ENCODE measurements at places on chromosomes 1 and 21.

- no peak for DNase-seq
These were observed 58.5 kb downstream of the SLC25A24 start for GRCh38 chr1:108141621-108142020.

DNA sequence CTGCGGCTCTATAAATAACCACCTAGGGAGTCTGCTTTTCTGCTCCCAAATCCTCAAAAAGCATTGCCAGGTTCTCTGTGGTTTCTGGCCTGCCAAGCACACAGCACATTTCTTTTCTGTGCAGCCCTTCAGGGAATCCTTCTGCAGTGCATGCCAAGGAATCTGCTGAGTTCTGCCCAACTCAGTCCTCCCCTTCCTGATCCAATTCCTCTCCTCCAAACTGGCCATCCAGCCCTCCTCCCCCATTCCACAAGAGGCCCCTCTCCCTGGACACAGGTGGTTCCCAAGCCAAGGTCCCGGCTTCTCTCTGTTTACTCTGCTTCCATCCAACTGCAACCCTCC lies 61.8 kb downstream of the HIVEP3 start:
- no peak for DNase-seq

- no peak for DNase-seq
These were observed 11.8 kb downstream of the IER5 start for GRCh38 chr1:181100015-181100905.

DNA sequence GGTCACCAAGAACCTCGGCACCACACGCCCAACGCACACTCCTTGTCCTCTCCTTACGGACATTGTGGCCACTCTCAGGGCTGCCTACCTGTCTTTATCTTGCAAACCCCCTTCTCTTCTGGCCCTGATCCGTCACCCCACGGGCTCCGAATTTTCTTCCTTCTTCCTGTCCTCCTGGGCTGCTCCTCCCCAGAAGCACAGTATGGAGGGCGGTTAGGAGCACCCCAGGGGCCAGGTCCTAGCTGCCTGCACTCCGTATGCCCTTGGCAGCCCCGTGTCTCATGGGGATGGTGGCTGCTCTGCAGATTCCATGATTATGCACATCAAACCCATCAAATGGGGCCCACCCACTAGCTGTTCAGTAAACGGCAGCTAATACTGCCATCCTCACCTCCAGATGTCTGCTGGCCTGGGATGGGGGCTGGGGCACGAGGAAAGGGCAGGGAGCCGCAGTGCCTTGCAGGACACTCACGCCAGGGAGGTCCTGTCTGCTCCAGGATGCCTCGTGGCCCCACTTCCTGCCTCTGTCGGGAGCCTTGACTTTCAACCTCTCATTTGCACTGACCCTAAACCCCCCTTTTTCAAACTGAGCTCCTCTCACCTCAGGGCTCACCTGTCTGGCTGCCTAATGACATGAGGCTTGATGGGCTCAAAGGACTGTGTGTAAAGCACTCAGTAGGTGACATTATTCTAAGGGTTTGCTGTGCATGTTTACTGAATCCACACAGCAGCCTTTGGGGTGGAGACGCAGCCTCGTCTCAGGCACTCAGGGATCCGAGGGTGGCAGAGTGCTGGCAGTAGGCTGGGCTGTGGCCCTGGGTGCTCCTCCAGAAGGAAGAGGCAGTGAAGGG lies 4.4 kb downstream of the TTC34 start:
- DNase-seq, result no peak

DNA sequence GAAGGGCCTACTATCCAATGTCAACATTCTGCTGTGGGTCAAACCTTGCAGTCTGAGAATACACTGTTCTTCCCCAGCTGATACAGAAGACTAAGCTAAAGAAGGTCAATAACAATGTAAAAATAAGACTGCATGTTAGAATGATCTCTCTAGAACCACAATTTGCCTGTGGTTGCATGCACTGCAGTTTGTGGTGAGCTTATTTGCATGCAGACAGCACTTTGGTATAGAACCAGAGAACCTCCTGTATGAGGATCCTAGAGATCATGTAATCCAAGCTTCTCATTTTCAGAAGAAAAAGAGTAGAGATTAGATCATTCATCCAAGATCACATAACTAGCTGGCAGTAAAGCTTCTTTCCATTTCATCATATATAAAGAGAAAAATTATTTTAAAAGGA lies 15.8 kb downstream of the SYNJ1 start:
- peak; percentile 20 for DNase-seq

DNA sequence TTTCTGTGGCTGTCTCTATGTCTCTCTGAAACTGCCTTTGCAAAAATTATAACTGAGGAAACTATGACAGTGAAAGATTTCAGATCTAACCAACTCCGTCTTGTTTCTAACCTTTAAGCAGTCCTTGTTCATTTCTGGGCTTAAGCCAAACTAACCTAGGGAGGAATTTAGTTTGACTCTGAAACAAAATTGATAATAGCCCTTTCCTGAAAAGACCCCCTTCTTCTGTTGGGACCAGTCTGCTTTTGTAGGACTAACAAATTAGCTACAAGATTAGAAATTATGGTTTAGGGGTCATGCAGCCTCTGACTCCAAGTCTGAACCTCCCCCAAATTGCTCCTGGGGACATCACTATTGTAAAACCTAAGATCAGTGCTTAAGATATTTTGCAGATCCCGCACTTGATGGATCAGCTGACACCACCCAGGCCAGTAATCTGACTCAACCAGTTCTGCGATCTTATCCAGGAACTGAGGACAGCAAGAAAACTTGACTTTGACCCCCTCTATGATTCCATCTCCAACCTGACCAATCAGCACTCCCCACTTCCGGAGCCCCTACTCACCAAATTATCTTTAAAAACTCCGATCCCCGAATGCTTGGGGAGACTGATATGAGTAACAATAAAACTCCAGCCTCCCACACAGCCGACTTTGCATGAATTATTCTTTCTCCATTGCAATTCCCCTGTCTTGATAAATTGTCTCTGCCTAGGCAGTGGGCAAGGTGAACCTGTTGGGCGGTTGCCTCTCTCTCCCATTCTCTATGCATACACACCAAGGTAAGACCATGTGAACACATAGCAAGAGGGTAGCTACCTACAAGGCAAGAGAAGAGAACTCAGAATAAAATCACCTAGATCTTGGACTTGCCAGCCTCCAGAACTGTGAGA lies 11.1 kb upstream of the TRIM63 start:
- no peak for DNase-seq

DNA sequence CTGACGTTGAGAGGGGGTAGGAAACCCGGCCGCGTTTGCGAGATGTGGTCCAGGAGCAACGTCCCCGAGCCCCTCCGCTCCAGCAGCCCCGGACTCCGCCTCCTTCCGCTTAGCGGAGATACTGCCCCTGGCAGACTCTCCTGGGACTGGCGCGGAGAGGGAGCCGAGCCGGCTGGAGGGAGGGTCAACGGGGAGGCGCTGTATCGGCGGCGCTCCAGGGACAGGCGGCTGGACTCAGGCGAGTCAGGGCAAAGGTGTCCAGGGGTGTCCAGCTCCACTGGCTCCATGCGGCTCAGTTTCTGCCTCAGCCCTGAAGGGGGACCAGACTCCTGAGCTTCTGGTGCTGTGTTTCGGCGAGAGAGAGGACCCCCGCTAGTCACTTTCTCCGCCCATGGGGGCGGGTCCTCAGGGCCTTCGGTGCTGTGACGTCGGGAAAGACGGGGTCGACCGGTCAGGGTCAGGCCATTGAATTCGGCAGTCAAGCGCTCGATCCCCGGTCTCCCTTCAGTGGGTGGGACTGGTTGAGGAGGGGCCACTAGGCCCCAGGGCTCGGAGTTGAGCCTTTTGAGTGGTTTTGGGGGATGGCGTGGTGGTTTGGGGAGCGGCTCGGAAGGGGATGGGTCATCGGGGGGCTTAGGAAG lies 2.8 kb upstream of the LIX1L start:
- DNase-seq, result peak; percentile 43

GRCh38 chr1:111605576-111605975 lies 14.0 kb upstream of the RAP1A start:
- no peak for DNase-seq

GRCh38 chr1:81921851-81922462 lies 121.2 kb downstream of the ADGRL2 start:
- no peak for DNase-seq

- DNase-seq, result no peak
These were observed 137.6 kb downstream of the RGS7 start for GRCh38 chr1:241219449-241219848.

DNA sequence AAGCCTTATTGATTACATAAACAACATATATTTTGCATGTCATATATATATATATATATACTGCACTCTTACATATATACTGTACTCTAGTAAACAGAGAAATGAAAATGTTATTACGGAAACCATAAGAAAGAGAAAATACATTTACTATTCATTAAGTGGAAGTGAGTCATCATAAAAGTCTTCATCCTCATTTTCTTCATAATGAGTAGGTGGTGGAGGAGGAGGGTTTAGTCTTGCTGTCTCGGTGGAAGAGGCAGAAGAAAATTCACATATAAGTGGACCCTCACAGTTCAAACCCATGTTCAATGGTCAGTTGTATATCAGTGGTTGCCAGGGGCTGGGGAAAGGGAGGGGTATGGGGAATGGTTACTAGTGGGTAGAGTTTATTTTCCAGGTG lies 8.0 kb upstream of the IFNLR1 start:
- DNase-seq, result no peak

DNA sequence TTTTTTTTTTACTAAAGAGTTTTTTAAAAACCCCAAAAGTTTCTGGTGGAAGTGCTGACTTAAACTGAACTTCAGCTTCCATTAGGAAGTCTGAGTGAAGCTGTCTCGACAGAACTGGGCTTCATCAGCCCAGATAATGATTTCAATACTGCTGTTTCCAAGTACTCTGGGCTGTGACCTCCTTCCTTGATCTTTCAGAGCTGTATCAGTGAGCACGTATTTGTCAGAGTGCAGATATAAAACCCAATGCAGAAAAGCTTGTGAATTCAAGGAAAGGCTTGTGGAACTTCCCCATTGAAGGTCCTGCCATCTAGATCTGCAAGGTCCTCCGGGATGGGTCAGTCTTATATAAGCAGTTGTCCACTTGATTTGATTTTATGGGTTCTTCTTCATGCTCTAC lies 50.1 kb upstream of the RGS21 start:
- no peak for DNase-seq

DNA sequence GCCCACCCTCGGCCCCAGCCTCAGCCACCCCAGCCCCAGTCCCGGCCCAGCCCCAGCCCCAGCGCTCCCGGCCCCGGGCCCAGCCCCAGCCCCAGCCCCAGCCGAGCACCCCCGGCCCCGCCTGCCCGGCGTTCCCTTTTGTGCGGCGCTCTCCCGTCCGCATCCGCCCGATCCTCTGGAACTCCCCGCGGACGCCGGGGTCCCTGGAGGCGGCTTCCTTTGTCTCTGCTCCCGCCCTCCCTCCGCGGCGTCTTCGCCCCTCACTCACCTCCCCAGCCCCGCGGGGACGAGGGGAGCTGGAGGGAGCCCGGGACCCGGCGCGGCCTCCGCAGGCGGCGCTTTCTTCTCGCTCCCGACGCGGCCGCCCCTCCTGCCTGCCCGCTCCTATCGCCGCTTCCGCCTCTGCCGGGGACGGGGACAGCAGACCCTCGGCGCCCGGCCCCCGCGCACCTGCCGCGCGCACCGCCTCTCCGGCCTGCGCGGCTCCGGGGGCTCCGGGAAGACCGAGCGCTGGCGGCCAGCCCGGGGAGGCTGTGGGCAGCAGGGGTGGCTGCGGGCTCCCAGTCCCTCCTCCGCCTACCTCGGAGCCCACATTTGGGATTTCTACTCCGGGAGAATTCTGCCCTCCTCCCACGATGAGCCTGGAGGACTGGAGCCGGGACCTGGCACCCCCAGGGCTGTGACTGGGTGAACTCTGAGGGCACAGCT lies 14.0 kb downstream of the AGRN start:
- no peak for DNase-seq

GRCh38 chr1:19046972-19047731 lies 90.7 kb upstream of the IFFO2 start:
- DNase-seq, result no peak

DNA sequence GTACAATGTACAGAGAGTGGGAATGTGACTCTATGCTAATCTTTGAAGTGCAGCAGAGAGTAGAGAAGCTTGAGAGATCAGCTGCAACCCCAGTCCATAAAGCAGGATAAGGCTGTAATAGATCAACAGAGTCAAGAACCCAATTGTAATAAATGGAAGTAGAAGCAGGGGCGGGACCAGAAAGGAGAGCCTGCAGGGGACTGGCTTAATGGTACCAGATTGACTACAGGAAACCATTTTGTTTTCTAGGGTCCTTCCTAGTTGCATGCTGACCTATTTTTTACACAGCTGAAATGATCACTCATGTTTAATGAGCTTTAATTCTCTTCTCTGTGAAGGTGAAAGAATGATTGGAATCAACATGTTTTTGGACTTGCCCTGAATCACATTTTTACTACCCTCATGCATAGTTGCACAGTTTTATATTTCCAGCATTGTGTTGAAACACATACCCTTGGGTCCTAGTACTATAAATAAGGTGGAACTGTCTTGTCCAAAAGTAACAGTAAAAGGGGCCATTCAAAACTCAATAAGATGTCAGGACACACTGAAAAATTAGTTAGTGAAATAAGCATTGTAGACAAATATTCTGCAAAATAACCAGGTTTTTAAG lies 69.8 kb downstream of the GPR88 start:
- no peak for DNase-seq

GRCh38 chr1:150619576-150620509 lies 9.6 kb downstream of the ENSA start:
- peak; percentile 46 for DNase-seq

GRCh38 chr1:211066781-211067384 lies 67.1 kb downstream of the KCNH1 start:
- DNase-seq, result no peak

GRCh38 chr1:44643721-44644334 lies 30.5 kb downstream of the TMEM53 start:
- no peak for DNase-seq

DNA sequence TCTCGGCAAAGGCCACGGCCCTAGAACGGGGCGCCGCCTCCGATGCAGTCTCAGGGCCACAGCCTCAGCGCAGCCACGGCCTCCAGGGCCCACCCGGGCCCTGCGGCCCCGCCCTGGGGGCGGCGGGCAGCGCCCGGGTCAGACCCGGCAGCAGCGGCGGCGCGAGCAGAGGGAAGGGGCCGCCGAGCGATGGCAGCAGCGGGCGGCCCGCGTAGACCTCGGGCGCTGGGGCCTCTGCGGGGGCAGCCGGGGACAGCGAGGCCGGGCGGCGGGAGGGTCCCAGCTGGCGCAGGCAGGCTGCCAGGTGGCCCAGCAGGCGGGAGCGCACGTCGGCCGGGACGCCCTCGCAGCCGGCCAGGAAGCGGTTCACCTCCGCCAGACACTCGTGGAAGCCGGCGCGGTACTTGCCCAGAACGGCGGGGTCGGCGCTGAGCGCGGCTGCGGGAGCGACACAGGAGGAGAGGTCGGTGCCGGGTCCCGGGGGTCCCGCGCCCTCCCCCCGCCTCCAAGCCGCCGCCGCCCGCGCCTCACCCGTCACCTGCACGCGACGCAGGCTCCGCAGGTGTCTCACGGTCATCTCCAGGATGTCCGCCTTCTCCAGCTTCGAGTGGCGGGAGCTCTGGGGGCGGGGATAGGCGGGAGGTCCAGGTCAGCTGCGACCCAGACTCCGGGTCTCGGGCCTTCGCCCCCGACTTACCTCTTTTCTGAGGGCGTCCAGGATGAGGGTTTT lies 737 bp downstream of the HES4 start:
- DNase-seq, result peak; percentile 36

DNA sequence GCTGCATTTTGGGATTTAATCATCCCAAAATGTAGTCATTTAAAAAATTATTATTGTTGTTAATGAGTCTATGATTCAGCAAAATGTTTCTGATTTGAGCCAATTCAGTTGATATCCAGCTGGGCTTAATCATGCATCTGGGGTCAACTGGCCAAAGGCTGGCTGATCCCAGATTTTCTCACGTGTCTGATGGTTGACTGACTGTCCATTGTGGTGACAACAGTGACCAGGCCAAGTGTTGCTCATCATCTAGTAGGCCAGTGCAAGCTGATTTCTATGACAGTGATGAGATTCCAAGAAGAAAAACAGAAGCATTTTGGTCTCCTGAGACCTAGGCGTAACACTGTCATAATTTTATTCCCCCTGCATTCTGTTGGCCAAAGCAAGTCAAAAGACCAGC lies 80.1 kb upstream of the ZC3H11B start:
- no peak for DNase-seq

All from CD4-positive, alpha-beta T cell treated with Interleukin-4 for 1 hour (primary cell).